ENCODE measurements at places on chromosomes 4 and X. TPM values are rescaled to one million over a fixed set of nuclear protein-coding genes. Genes with fewer than 3 reads are reported as not detected.

Gene FGF13
- total RNA-seq, result 2.7 TPM

Gene RADX
- total RNA-seq, result 1.7 TPM

Gene PAGE4
- not detected for total RNA-seq

Gene GPRASP2
- total RNA-seq, result 11.4 TPM

Gene CYBB
- 35.4 TPM for total RNA-seq

Gene HSFX4
- not detected for total RNA-seq

All from mucosa of descending colon (tissue), 3 donors.